ENCODE measurements at places on chromosomes 16 and 17.

- no peak for DNase-seq
Observed at GRCh38 chr17:52024300-52024870, 134.1 kb downstream of the CA10 start.

DNA sequence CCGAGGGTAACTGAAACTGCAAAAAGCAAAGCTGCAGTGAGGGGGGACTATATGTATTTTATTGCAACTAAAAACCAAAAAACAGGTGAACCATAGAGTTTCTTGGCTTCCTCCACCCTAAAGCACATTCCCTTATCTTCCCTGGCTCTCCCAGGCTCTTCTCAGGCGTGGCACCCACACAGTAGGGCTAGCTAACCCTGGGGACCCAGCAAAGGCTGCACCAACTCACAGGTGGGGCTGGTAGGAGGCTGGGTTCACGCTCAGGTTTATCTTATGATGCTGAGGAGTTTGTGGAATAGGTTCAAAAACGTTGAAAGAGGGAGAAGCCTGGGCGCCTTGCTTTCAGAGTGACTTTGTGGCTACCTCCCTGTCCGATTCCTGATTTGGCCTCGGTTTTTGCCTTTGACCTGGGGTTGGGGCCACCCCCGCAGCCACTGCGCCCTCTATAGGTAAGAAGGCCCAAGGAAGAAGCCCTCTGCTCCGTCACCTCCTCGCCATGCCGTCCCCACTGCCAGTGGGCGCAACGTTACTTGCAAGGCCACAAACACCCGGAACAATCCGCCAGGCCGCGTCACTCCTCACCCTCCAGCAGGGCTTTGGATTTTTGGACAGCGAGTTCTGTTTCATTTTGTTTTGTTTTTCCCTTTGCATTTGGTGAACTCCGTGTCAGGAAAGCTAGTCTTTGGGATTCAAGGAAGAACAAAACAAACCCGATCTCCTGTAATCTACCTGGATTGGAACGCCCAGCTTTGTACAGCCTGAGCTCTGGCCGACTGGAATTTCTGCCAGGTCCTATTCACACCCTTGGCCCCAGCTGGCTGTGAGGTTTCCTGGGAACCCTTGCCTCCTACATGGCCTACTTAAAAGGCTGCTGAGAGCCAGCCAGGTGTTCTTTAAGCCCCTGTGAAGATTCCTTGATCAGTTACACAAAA is 60.8 kb downstream of the TBC1D16 start:
- no peak for DNase-seq

- no peak for DNase-seq
Observed at GRCh38 chr16:9192746-9193145, 101.3 kb downstream of the HAPSTR1 start.

GRCh38 chr16:67013823-67014633 is 14.9 kb upstream of the CBFB start:
- peak; percentile 54 for DNase-seq

- DNase-seq, result peak; percentile 78
Observed at GRCh38 chr17:44219616-44220212, at the start of gene UBTF. Gene UBTF (minus strand): TSS chr17:44219675. CDS start chr17:44218229, 1,446 bp downstream.

DNA sequence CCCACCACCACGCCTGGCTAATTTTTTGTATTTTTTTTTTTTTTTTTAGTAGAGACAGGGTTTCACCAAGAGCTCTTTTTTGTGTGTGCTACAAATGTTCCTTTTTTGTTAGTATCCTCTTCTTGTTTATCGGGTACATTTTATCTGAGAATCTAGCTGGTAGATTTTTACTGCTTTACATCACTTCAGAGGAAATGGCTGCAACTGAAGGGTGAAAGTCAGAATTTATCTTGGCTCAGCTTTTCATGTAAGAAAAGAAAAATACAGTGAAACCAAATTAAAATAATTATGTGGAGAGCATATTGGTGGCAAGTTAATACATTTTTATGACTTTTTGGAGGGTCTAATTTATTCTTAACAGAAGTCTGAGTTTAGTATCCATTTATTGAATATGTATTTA is 26.0 kb downstream of the CBFB start:
- no peak for DNase-seq

DNA sequence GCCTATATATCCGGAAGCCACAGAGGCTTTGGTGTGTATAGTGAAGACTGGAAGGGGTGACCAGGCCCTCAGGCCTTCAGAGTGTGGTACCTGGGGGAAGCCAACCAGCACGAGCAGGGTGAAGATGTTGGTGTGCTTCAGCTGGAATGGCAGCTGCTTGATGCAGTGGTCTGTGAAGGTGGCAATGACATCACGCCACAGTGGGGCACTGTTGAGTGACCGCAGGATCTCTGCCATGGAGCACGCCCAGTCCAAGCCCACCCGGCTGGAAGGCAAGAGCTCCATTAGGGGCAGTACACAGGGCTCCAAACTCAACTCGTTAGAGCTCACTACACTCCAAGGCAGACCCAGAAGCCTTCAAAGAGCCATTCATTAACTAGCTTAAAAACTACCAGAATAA is 68.5 kb upstream of the ATP2A3 start:
- DNase-seq, result no peak

DNA sequence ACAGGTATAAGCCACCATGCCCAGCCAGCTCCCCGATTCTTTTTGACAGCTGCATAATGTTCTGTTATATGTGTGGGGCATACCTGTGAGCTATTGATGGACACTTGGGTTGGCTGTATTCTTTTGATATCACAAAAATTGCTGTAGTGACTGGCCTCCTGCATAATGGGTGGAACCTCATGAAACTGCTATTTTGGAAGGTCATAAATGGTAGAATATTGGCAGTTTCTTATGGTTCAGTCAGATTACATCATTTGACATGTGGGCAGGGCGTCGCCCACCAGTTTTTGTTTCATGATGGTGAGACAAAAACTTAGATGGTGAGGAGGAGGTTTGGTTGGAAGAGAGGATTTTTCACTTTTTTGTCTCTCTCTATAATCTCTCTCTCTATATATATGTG is 26.7 kb upstream of the POLR3E start:
- DNase-seq, result no peak

GRCh38 chr17:29524692-29525091 is 42.1 kb downstream of the ABHD15 start:
- no peak for DNase-seq

DNA sequence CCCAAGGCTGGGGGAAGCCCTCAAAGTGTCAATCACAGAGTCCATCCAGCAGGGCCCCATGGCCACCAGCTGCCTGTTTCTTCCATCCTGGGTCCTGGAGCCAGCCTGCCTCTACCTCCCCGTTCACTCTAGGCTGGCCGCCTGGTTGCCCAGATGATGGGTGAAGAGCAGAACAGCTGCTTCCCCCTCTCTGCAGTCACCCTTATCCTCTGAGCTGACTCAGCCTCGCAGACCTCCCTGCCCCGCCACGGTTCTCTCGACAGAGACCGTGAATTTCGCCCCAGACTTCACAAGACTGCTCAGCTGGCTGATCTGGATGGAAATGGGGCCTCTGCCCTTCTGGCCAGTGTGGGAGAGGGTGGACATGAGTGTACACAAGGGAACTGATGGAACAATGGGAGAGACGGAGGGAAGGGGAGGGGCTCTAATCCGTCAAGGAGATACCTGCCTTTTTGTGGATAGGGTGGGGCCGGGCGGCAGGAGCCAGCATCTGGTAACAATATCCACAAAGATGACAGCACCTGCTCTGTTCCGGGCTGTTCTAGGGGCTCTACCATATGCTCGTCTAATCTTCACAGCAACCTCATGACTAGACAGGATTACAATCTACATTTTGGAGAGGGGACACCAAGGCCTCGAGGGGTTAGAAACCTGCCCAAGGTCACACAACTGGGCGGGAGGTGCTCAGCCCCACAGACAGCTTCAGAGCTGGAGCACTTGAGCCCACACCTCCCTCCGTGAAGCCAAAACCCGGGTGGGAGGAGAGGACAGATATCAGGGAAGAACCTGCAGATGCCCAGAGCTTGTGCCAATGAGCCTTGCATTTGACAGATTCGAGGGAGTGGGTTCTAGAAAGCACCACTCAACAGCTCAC is 136.0 kb downstream of the SDK2 start:
- no peak for DNase-seq

DNA sequence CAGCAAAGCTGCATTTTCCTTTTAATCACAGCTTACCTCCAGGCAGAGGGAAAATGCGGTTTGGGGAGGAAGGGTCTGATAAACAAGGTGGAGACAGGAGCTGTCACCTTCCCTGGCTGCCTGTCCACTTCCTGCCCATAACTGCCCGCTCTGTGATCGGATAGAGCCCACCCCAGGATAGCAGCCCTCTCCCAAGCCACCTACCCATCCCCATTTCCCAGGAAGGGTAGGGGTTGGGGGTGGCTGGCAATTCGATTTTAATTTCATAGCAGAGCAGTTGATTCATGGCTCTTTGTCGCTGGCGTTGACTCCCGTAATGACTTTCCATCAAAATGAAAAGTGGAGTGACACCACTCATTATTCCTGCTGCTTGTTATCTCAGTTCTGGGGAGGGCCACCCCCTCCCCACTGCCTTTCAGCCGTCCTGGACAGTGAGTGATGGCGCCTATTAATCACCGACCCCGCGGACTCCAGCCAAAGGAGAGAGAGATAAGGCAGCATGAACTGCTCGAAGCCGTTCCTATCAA is 11.2 kb downstream of the CDK5RAP3 start:
- DNase-seq, result no peak

DNA sequence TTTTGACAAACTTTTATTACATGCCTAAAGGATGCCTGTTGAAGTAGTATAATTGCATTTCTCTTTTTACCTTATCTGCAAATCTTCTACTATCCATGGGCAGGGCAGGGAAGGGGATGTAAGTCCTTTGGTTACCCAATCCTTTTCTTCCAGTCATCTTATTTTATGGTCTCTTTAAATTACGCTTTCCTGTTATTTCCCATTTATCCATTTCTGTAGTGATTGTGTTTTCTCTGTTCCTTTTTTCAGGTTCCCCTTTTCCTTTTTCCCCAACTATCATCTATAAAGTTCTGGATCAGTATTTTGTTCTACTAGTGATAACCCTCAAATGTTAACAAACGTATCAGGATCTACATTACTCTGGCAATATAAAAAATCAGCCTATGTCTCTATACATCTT is 3.3 kb upstream of the ABCA9 start:
- DNase-seq, result no peak

GRCh38 chr16:71882505-71883167 is 1.3 kb downstream of the ZNF821 start:
- DNase-seq, result peak; percentile 84

- DNase-seq, result peak; percentile 27
Observed at GRCh38 chr17:67245694-67246402, 852 bp upstream of the HELZ start.

- peak; percentile 62 for DNase-seq
Observed at GRCh38 chr17:40075201-40075941, 12.6 kb downstream of the THRA start.

GRCh38 chr17:17313350-17313991 is 10.3 kb downstream of the NT5M start:
- DNase-seq, result peak; percentile 78

GRCh38 chr17:68480885-68481284 is 23.6 kb upstream of the WIPI1 start:
- no peak for DNase-seq

- no peak for DNase-seq
Observed at GRCh38 chr16:49857423-49858181, 1.7 kb upstream of the ZNF423 start.

GRCh38 chr16:88338111-88338510 is 44.6 kb upstream of the ZNF469 start:
- no peak for DNase-seq

- peak; percentile 51 for DNase-seq
Observed at GRCh38 chr17:75864448-75864871, 9.3 kb upstream of the WBP2 start.

- no peak for DNase-seq
Observed at GRCh38 chr17:56623383-56623782, 29.9 kb downstream of the NOG start.

DNA sequence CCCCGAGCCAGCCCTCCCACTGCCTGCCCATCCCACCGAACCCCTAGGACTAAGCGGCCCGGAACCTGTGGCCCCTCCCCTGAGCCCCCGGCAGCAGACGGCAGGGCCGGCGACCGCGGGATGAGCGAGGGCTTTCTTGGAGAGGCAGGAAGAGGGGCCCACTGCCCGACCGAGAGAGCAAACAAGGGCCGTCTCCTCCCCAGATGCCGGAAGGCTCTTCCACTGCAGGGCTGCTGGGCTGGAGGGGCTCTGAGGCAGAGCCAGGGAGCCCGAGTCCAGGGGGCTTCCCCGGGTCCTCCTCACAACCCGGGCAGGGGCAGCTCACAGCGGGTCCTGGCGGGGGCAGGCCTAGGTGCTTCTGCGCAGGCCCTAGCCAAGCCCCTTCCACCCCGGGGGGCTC is 2.9 kb downstream of the PERCC1 start:
- no peak for DNase-seq
